ENCODE measurements at places on chromosomes 11 and 22. TPM values are rescaled to one million over a fixed set of nuclear protein-coding genes. Genes with fewer than 3 reads are reported as not detected.

RAB39A gene
- total RNA-seq: not detected

FKBP2 gene
- 27.9 TPM for total RNA-seq

TMPRSS6 gene
- total RNA-seq: 14.7 TPM

GRM5 gene
- not detected for total RNA-seq

STK33 gene
- 0.18 TPM for total RNA-seq

GSTT4 gene
- not detected for total RNA-seq

CBLIF gene
- total RNA-seq: not detected

POTEH gene
- not detected for total RNA-seq

MMP11 gene
- 0.28 TPM for total RNA-seq

MYOD1 gene
- total RNA-seq: not detected

DDTL gene
- total RNA-seq: 2.2 TPM

PLAAT3 gene
- total RNA-seq: 14.9 TPM

GLYATL1 gene
- not detected for total RNA-seq

TEX54 gene
- total RNA-seq: not detected

PDXP gene
- 19.1 TPM for total RNA-seq

POLDIP3 gene
- total RNA-seq: 71.4 TPM

TMEM25 gene
- 5.3 TPM for total RNA-seq

SOX10 gene
- not detected for total RNA-seq

CCDC15 gene
- total RNA-seq: 9.7 TPM

OR51F2 gene
- not detected for total RNA-seq

OR51I1 gene
- total RNA-seq: not detected

E2F8 gene
- 40.8 TPM for total RNA-seq

OR6A2 gene
- not detected for total RNA-seq

SYT13 gene
- total RNA-seq: not detected

CCDC83 gene
- not detected for total RNA-seq

KCNK4 gene
- 0.15 TPM for total RNA-seq

ACR gene
- not detected for total RNA-seq

MRGPRX2 gene
- not detected for total RNA-seq

KREMEN1 gene
- total RNA-seq: not detected

HNRNPUL2 gene
- 65.3 TPM for total RNA-seq

MFRP gene
- total RNA-seq: not detected

PGA3 gene
- total RNA-seq: not detected

BLID gene
- not detected for total RNA-seq

NAALADL1 gene
- 13.6 TPM for total RNA-seq

MMP10 gene
- 0.58 TPM for total RNA-seq

DNAJB7 gene
- not detected for total RNA-seq

SLC22A6 gene
- not detected for total RNA-seq

MMP12 gene
- total RNA-seq: not detected

CHRM1 gene
- not detected for total RNA-seq

TEAD1 gene
- 1.0 TPM for total RNA-seq

ADAMTS8 gene
- not detected for total RNA-seq

GGTLC2 gene
- total RNA-seq: not detected

EFEMP2 gene
- 14.7 TPM for total RNA-seq

CHST1 gene
- total RNA-seq: not detected

SMC1B gene
- 0.81 TPM for total RNA-seq

TP53AIP1 gene
- not detected for total RNA-seq

OR2AG2 gene
- total RNA-seq: not detected

OR8G1 gene
- not detected for total RNA-seq

MUC6 gene
- total RNA-seq: not detected

MS4A15 gene
- not detected for total RNA-seq

TBX1 gene
- total RNA-seq: not detected

TESMIN gene
- total RNA-seq: 12.3 TPM

LRRC56 gene
- 2.5 TPM for total RNA-seq

KRTAP5-2 gene
- total RNA-seq: not detected

PGA5 gene
- not detected for total RNA-seq

SLC22A25 gene
- total RNA-seq: not detected
